ENCODE measurements at places on chromosomes 7 and 10.

GRCh38 chr7:119935418-119936025 lies 337.5 kb upstream of the KCND2 start:
- no peak for DNase-seq

DNA sequence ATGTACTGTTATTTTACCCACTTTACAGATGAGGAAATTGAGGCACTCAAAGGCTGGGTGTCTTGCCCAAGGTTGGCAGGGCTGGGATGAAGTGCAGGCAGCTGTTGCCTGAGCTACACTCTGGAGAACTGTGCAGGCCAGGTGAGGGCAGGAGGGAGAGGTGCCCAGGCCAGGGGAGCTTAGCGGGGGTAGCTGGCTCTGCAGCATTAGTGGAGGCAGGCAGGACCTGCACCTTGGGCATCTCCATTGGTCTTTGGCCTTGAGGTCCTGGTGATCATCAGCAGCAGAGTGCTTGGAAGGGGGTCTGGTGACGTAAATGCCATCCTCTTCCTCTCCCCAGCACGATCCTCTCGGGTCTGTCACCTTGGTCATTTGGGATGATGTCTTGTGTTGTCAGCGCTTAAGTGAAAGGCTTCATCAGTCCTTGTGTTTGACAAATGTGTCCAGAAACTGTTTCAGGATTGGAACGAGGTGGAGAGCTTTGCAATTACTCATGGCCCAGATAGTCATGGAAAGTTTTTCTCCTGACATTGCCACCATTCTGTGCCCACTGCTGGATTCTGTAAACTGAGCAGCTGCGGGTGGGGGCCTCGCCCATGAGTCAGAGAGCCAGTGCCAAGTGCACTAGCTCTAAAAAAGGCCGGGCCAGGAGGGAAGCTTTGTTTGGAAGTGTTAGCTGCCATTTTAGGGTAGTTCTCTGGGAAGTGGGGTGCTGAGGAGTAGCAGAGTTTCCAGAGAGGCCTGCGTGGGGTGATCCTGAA lies 47.6 kb downstream of the TSPAN15 start:
- DNase-seq: no peak

DNA sequence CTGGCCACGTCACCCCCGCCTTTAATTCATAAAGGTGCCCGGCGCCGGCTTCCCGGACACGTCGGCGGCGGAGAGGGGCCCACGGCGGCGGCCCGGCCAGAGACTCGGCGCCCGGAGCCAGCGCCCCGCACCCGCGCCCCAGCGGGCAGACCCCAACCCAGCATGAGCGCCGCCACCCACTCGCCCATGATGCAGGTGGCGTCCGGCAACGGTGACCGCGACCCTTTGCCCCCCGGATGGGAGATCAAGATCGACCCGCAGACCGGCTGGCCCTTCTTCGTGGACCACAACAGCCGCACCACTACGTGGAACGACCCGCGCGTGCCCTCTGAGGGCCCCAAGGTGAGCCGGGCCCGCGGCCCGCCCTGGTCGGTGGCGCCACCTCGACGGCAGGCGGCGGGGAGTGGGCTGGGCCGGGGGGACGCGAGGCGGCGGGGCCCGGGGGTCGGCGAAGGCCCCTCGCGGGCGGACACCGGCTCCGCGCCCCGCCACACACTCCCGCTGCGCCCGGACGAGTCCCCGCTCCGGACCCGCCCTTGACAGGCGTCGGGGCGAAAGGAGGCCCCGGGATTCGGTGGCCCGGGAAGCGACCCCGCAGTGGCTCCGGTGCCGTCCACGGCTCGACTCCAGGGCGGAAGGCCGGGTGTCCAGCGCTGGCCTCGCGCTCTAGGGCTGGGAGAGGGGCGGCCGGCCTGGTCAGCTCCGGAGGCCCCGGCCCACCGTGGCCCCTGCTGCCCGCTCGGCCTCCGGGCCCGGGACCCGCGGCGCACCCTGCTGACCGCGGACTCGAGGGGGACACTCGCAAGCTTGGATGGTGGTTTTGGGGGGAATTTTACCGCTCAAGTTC lies 557 bp downstream of the BAG3 start:
- DNase-seq: no peak

DNA sequence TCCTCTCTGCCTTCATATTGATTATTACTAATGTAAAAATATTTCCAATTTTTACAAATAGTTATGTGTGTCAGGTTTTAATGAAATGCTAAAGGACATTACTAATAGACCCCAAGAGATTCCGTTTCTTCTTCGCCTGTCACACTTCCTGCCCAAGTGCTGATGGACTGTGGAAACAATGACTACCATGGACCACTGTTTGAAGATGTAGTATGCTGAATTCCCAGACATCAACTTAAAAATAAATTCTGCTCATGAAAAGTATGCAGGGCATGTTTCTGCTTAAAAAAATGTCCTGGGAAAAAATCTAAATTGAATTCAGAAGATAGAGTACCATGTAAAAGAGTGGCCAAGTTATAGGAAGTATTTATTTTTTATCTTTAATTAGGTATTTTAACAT lies 52.1 kb downstream of the ST7 start:
- DNase-seq: no peak

DNA sequence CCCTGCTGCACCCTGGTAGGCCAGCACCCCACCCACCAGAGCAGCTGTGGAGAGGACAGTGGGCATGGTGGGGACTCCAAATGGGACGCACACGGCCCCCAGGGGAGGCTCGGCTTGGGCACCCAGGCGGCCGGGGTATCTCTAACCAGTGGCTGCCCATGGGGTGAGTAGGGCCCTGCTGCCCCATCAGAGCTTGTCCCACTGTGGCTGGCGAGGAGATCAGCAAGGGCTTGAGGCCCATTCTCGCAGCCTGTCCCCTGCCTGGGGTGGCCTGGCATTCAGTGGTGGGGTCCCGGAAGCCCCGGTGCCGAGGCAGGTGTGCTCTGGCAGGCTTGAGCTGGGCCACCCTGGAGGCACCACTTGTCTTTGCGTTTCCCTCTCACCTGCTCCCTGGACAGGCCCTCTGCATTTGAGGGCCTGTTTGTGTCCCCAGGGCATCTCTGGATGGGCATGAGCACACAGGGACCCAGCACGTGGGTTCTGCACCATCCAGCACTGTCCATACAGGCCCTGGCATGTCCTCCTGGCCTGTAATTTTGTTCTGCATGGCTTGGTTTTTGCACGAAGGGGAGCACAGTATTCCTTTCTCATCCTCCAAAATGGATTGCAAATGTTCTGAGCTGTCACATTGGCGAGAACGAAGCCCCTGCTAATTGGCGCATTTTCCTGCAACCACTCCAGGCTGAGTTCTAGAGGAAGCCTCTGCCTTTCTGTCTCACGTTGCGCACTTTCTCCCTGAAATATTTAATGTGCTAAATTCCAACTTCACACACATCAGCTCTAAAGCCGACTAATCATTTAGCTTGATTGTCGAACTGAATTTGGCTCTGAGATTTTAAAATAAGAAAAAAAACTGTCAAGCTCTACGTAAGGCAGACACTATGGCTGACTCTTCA lies 27.2 kb downstream of the PWWP2B start:
- DNase-seq: no peak

Measured in CD4-positive, alpha-beta T cell treated with Interleukin-2 at 100 ng/mL for 4 hours (primary cell).